ENCODE measurements at places on chromosomes 13 and 19.

- DNase-seq: no peak
These were observed 10.8 kb downstream of the RASL11A start for GRCh38 chr13:27281420-27281819.

DNA sequence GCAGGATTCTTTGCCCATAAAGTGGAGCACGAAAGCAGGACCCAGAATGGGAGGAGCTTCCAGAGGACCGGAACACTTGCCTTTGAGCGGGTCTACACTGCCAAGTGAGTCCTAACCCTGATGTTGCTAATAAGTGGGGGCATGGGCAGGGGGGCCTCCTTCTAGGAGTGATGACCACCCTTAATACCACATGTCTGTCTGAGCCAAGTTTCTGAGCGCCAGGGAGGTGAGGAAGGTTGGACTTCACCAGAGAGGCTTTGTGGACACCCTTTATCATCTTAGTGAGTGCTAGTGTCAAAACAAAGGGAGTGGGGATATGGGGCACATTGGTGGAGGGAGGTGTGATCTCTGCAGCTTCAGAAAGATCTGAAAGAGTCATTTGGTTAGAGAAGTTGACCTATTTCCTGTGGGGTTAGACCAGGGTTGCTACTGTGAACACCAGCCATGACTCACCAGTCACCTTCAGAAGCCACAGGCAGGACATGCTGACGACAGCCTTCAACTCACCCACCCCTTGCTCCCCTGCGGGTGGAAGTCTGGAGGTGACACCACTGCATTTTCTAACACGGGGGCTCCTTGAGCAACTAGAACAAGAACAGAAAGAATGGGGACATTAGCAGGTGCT is 8.8 kb downstream of the ALOX5AP start:
- no peak for DNase-seq

GRCh38 chr13:33003458-33004019 is 12.7 kb upstream of the KL start:
- DNase-seq: no peak

DNA sequence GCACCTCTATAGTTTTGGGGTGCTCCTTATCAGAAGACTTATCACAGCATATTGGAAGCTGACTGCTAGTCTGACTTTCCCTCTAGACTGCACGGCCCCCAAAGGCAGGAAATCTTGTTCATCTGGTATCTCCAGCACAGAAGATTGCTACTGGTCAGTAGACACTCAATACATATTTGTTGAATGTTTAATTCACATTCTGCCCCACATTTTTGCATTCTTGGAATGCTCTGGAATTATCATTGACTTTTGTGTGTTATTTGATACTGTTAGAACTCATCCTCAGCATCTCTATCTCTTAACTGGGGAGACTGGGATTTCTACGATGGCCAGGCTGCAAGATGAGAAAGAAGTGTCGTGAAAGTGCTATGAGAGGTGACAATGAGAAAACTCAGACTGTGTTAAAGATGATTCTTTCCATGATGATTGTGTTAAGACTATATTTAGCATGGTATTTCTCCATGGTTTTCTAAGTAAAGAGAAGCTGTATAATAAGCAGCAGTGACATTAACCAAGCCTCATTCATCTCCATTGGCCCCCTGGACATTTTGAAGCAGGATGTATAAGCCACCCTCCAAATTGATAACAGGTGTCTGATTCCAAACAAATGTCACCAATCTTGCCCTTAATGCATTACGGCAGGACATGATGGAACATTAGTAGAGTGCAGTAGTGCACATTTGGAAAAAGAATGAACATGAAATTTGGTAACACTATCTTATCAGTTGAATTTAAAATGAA is 440.9 kb downstream of the RFC3 start:
- DNase-seq: no peak

DNA sequence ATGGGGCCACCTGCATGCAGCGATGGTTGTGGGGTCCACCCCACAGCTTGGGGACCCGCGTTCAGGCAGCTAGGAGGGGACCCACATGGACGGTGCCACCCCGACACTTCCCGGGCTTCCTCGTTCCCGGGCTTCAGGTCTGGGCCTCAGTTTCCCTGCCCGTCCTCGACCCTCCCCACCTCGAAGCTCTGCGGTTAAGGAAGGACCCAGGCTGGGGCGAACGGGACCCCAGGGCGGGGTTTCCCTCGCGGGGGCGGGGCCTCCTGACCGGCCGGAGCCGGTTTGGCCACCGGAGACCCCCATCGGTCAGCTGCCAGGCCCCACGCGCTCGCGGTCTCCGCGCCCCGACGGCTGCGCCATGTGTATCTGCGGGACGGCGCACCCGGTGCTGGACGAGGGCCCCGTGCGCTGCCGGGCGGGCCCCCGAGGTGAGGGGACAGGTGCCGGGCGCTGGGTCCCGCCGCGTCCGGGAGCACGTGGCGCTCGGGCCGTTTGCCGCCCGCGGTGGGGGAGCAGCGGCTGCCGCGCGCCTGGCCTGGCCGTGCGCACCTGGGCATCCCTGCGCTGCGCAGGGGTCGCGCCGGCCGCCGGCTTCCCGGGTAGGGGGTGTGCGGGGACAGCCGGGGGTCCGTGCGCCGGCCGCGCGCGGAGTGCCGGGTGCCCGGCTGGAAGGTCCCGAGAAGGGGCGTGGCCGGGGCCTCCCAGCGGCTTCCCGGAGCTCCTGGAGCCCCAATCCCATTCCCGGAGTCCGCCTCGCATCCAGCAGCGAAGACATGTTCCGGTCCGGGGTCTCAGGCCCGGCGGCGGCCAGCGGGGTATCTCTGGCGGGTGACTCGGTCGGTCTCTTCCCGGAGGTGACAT is 4.2 kb downstream of the ARHGAP45 start:
- no peak for DNase-seq
